ENCODE measurements at places on chromosomes 6 and 20. TPM values are rescaled to one million over a fixed set of nuclear protein-coding genes. Genes with fewer than 3 reads are reported as not detected.

DNA sequence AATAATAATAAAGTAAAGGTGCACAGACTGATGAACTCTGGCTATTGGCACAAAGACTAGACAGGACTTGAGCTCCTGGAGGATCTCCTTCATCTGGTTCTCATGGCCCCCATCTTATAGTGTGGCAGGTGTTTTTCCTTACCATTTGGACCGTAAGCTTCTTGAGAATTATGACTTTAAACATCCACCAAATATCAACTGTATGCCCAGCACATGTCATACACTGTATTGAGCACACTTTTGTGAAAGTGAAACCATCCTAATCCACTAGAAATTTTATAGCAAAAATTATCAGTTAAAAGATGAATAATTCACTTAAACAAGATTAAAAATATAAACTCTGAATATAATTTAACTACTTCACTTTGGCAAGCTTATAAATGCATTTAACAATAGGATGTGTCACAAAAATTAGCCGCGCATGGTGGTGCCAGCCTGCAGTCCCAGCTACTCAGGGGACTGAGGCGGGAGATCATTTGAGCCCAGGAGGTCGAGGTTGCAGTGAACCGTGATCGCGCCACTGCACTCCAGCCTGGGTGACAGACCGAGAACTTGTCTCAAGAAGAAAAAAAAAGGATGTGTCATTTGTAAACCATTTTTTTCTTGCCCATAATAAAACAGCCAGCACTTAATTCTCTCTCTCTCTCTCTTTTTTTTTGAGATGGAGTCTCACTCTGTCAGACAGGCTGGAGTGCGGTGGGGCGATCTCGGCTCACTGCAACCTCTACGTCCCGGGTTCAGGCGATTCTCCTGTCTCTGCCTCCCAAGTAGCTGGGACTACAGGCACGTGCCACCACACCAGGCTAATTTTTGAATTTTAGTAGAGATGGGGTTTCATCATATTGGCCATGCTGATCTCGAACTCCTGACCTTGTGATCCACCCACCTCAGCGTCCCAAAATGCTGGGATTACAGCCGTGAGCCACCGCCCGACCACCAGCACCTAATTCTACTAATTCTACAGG, 9.1 kb downstream of the HIVEP2 start:
- H3K4me1 ChIP-seq = peaks cover 2% of the 10 kb centered on the region
- no peak for DNase-seq
- no peak overlapping the region for H3K4me3 ChIP-seq
- no peaks in the 10 kb centered on the region for H3K36me3 ChIP-seq
- H3K27ac ChIP-seq = peak overlapping the region; percentile 45

DNA sequence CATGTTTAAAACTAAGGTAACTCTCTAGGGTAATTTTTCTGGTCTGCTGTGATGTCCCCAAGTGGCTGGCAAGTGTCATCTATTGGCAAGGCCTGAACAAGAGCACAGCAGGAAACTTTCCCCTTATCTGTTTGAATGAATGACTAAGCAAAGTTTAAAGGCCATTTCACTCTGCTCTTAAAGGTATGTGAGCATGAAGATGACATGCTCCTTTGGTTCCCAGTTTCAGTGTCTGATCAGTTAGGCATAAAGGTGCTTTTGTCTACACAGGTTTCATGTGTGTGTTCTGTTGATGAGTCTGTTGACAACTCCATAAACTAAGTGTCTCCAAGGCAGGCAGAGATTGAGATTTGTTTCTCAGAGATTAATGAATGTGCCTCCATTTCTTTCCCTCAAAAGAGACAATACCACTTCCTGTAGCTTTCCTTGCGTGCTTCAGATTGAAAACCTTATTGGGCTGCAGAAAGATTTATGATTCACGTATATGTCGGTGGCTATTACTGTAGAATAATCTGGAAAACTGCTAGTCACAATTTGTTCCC, 83.9 kb downstream of the MAP3K7 start:
- H3K27ac ChIP-seq = no peak overlapping the region
- H3K27me3 ChIP-seq = no peaks in the 10 kb centered on the region
- H3K4me1 ChIP-seq = peaks cover 5% of the 10 kb centered on the region

DNA sequence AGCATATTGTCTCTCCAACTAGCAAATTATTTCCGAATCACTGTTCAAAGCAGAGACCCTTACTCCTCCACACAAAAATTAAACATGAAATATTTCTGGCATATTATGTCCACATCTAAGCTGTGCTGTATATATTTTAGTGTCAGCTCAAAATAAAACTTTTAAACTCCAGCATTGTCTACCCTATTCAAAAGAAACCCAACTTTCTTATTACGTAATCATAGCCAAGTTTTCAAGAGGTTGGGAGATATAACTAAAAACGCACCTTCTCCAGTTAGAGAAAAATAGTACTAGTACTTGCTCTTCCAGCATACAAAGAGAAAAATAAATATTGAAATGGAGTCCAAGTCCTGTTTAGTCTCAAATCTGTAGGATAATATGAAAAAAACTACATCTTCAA, 24.1 kb upstream of the TFAP2D start:
- H3K4me3 ChIP-seq = no peak overlapping the region
- no peak overlapping the region for H3K27ac ChIP-seq
- H3K4me1 ChIP-seq = no peaks in the 10 kb centered on the region
- H3K27me3 ChIP-seq = no peaks in the 10 kb centered on the region
- no peak for DNase-seq

DNA sequence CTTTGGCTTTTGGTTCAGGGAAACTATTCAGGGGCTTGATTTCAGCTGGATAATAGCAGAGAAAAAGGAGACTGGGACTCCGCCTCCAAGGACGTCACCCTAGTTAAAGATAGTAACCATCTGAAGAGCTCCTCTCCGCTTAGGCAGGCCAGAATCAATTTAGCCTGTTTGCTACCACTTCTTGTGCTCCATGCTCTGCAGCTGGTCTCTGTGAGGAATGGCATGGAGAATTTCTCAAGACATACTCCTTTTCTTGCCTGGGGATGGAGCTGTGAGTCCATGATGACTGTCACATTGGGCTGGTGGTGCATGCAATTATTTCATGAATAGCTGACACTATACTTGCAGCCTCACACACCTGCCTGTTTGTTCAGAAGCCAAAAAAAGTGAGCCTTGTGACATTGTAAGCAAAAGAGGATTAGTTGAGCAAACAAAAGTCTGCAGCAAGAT, 61.4 kb downstream of the TXLNB start:
- DNase-seq = peak; percentile 30
- no peak overlapping the region for H3K27ac ChIP-seq
- no peaks in the 10 kb centered on the region for H3K27me3 ChIP-seq
- H3K36me3 ChIP-seq = no peaks in the 10 kb centered on the region
- H3K4me1 ChIP-seq = no peaks in the 10 kb centered on the region

DNA sequence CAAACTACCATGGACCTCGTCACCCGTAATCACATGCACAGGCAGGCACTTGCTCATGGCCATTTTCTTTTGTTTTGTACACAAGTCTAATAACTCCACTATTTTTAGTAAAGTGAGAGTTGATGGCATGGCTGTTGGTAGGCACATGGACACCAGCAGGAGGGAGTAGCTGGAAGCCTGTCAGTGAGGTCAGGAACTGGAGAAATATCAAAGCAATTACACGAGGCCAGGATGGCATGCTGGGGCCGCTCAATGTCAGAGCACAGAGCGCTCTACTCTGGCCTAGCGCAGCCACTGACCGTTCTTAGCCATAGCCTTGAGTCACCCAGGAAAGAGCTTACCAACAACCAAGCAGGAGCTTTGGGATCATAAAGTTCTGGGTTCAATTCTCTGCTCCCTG, 36.1 kb upstream of the GTSF1L start:
- H3K4me1 ChIP-seq = no peaks in the 10 kb centered on the region
- no peak overlapping the region for H3K4me3 ChIP-seq
- H3K27ac ChIP-seq = no peak overlapping the region
- no peaks in the 10 kb centered on the region for H3K36me3 ChIP-seq
- no peak for DNase-seq

DNA sequence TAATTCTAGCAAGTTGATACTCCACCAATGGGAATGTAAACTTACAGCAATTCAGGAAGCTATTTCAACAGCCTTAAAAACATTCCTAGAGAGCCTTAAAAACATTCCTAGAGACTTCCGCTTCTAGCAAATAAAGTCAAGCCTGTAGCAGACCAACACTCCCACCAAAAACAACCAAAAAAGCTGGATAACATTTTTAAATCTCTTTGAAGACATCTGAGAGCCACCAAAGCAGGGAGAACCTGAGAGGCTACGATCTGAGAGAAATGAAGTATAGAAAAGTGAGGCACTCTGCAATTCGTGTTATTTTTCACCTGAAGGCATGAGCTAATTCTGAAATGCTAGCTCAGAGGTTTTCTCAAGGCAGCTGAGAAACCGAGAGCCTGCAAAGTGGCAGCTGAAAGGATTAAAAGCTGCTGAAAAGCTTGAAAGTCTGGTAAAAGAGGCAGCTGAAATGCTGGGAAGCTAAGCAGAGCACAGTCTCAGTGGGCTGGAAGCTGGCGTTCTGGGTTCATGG, 20.9 kb downstream of the GPR63 start:
- no peak overlapping the region for H3K4me3 ChIP-seq
- no peak for DNase-seq
- H3K4me1 ChIP-seq = no peaks in the 10 kb centered on the region
- H3K36me3 ChIP-seq = no peaks in the 10 kb centered on the region
- no peaks in the 10 kb centered on the region for H3K27me3 ChIP-seq

GRCh38 chr20:4159765-4160490, 144.6 kb upstream of the RNF24 start:
- peaks cover 7% of the 10 kb centered on the region for H3K4me1 ChIP-seq
- peaks cover 7% of the 10 kb centered on the region for H3K36me3 ChIP-seq
- no peak overlapping the region for H3K27ac ChIP-seq
- H3K4me3 ChIP-seq = no peak overlapping the region

DNA sequence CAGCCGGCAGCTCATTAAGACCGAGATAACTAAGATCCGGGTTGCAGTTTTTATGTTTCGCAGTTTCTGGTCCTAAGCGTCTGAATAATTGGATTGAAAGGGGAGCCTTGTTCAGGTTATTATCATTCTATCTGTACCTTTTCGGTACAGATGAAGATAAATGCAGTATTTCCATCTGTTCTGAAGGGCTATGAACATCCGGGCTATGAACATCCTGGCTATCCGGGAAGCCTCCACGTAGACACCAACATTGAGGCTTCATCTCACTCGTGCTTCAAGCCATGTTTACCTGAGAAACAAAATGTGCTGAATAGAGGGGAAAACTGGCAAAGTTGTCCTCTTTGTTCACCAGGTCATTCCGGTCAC, 399 bp upstream of the REPS1 start:
- no peak for DNase-seq
- H3K36me3 ChIP-seq = no peaks in the 10 kb centered on the region
- no peak overlapping the region for H3K27ac ChIP-seq
- peak overlapping the region; percentile 97 for H3K4me3 ChIP-seq
- peaks cover 18% of the 10 kb centered on the region for H3K4me1 ChIP-seq

DNA sequence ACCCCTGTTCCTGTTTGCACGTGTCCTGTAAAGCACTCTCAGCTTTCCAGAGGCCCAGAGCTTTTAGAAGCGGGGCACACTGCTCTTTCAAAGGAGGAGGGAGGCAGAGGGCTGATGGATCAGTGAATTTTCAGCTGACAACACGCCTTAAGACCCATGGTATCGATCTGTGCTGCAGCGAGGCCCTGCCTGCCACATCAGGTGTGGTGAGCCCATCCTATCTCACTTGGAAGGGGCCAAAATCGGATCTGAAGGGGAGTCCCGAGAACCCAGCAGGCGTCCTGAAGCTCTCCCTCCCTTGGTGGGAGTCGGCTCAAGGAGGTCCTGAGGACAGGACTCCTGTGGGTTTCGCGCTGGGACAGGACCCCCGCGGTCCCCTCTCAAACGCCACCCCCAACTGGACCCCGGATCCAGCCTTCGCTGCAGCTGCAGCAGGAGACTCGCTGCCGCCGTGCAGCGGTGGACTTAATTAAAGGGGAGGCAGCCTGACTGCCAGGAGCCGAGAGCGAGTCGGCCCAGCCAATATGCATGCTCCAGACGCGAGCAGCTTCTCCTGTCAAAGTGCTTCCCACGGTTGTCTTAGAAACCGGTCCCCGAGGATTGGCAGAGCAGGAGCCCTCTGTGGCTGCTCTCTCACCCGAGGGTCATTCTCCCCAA, 580.0 kb upstream of the ZNF337 start:
- no peak overlapping the region for H3K4me3 ChIP-seq
- no peak for DNase-seq
- no peak overlapping the region for H3K27ac ChIP-seq
- no peaks in the 10 kb centered on the region for H3K36me3 ChIP-seq

DNA sequence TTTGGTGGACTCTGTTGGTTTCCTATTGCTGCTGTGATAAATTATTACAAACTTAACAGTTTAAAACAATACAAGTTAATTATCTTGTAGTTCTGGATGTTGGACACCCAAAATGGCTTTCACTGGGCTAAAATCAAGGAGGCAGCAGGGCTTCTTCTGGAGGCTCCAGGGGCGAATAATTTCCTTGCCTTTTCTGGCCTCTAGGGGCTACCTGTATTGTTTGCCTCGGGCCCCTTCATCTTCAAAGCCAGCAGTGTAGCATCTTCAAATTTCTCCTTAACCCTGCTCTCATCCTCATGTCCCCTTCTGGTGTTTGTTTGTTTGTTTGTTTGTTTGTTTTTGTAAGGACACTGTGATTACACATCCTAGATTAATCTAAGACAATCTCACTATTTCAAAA, 60.5 kb upstream of the ANKEF1 start:
- H3K4me3 ChIP-seq = no peak overlapping the region
- H3K36me3 ChIP-seq = no peaks in the 10 kb centered on the region
- no peaks in the 10 kb centered on the region for H3K27me3 ChIP-seq
- no peak for DNase-seq

- H3K27ac ChIP-seq = no peak overlapping the region
- no peaks in the 10 kb centered on the region for H3K36me3 ChIP-seq
- H3K27me3 ChIP-seq = no peaks in the 10 kb centered on the region
- no peak for DNase-seq
These were observed 69.5 kb upstream of the FABP7 start for GRCh38 chr6:122709922-122710512.

GRCh38 chr6:113182370-113183141, 674.6 kb upstream of the MARCKS start:
- DNase-seq = no peak
- no peaks in the 10 kb centered on the region for H3K27me3 ChIP-seq
- no peak overlapping the region for H3K27ac ChIP-seq
- no peaks in the 10 kb centered on the region for H3K4me1 ChIP-seq
- H3K4me3 ChIP-seq = no peak overlapping the region

- no peaks in the 10 kb centered on the region for H3K4me1 ChIP-seq
- no peak overlapping the region for H3K27ac ChIP-seq
- H3K4me3 ChIP-seq = no peak overlapping the region
- no peaks in the 10 kb centered on the region for H3K36me3 ChIP-seq
- no peak for DNase-seq
These were observed 253.4 kb upstream of the MOCS1 start for GRCh38 chr6:40187535-40188144.

DLK2 gene
- polyA plus RNA-seq = 1.3 TPM

WFDC12 gene
- polyA plus RNA-seq = not detected

LGSN gene
- polyA plus RNA-seq = not detected

ZSWIM3 gene
- 4.7 TPM for polyA plus RNA-seq

BPIFA1 gene
- not detected for polyA plus RNA-seq
